Activated CD4-positive, CD25-positive, alpha-beta regulatory T cell treated with anti-CD3 and anti-CD28 coated beads, Interleukin-2, amount 50 U/mL, for 16 hours (primary cell): ENCODE measurements at places on chromosomes 3 and 15.

DNA sequence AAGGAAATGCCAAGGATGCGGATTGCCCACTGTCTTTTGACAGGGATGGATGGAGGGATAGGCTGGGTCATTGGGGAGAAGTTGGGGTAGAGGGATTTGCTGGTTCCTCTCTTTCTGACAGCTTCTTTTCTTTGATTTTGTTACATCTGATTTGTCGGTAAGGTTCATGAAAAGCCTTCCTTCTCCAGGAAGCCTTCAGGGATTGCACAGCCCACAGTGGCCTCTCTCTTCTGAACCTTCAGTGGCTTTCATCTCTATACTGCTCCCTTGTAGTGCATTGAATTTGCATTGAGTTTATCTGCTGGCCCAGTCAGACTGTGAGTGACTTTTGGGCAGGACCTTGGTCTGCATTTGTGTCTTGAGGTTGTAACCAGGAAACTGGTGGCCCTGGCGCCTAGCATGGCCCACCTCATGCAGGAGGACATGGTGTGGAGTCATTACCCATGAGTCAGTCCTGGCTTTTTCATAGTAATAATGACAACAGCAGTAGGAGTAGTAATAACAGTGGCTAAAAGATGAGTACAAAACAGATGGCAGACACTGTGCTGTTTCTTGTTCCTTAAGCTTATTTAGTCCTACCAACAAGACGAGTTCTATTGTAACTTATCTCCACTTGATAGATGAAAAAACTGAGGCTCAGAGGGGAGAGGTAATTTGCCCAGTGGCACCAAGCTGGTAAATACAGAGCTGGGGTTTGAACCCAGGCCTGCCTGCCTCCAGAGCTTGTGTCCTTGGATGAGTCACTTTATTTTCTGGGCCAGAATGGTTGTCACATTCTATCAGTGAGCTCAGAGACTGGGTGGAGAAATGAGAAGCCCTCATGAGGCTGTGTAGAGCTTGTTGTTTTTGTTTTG lies 28.4 kb downstream of the SMAD6 start:
- DNase-seq, result no peak

DNA sequence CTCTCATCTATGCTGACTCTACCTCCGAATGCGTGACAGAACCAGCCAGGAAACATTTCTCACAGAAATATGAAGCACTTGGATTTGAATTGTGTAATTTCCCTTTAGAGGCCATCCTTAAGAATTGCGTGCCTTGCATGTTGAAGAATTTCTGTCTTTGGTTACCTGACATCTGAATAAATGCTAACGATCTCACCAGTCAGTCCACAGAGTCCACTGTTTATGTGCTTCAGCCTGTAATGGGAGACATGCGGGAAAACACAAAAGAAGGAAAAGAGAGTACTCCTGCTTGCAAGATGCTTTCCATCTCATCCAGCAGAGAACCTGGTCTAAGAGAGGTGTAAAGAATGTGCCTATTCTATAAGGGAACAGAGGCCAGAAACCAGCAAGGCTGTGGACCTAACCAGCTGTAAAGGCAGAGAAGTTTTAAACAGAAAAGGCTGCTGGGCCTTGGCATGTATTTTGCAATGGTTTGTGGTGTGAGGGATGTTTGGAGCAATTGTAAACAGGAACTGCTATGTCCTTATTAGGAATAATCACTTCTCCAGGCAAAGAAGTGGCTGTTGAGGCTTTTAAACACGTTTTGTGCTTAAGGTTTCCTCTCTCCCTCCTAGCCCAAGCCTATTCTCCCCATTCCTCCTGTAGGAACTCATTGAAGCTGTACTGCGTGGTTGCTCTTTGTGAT lies 36.4 kb upstream of the BOC start:
- DNase-seq, result no peak

DNA sequence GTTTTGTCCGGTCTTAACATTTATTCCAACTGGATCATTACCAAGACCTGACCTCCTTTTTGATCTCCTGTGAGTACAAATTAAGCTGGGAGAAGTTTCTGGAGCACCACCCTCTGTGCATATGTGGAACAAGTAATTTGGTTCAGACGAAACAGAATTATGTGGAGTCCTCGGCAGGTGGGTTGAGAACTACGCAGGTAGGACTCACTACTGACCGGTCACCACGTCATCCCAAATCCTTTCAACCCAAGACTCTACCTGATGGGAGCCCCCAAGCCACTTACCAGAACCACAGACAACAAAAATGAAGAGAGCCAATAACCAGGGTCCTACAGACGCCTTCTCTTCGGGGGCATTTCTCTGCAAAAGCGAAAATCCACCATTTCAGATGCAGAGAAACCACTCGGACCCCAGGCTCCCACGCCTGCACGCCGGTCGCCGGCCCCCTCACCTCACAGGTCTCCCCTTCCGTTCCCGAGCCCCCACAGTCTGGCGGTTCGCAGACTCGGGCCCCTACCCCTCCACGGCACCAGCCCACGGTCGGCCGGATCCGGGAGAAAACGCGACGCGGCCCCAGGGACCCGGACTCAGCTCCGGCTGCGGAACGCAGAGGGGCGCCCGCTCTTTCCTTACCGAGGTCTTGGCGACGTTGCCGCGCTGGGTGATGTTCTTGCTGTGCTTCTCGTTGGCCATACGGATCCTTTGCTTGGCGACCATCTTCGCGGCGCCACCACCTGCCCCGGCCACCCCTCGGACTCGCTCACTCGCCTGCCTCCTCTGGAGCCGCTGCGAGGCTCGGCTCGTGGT lies 674 bp downstream of the SERP1 start:
- peak; percentile 3 for DNase-seq

GRCh38 chr3:141998669-141999290 lies 122.3 kb downstream of the ATP1B3 start:
- DNase-seq, result no peak

DNA sequence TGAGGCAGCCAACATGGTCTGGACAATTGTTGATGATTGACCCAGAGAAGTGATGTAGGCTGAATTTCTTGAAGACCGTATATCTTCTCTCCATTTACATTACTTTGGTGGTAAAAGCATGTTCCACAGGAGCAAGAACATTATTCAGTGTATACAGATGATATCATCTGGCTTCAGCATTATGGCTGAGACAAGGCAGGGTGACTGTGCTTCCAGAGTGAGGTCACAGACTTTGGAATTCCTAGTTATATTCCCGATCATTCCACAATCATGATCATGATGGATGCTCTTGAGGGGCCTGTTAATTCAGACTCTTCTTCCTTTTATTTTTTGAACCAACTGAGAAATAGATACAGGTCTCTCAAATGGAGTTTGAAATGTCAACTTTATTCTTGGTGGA lies 19.0 kb downstream of the PLS1 start:
- no peak for DNase-seq

DNA sequence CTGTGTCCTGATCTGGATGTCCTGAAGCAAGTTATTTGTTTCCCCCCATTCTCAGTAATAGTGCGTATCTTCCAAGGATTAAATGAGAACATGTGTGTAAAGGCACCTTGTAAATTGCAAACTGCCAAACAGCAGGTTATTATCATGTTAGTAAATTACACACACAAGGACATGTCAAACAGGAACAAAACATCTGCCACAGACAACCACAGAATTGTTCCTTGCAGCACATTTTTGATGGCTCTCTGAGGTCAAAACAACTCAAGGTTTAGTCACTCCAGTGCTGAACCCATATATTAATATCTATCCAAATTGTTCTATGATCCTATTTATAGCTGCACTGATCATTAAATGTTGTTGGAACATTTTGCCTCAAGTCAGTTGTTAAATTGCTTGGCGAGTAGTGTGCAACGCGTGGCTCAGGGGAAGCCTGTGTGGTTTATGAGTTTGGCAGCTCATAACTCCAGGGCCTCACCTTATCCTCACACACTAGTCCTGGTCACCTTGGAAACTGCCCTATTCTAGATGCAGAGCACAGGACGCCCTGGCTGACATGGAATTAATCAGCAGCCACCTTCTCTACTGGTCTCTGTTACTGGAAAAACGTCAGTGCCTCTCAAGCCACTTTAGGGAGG lies 46.3 kb upstream of the CDV3 start:
- no peak for DNase-seq

DNA sequence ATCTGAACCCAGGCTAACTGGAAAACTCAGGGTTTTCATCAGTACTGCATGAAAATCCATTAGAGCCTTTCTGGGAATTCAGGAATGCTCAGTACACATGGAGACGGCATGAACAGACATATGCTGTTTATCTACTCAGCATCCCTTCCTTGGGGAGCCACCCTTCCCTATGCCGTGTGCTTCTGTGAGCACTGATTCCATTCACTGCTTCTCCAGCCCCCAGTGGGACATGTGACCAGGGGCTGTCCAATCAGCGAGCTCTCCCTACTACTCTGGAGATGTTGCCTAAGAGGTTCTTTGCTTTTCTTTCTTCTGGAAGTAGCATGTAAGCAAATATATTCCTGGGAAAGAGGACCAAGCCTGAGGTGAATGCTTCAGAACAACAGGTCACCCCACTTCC lies 5.6 kb upstream of the PCOLCE2 start:
- DNase-seq, result no peak

DNA sequence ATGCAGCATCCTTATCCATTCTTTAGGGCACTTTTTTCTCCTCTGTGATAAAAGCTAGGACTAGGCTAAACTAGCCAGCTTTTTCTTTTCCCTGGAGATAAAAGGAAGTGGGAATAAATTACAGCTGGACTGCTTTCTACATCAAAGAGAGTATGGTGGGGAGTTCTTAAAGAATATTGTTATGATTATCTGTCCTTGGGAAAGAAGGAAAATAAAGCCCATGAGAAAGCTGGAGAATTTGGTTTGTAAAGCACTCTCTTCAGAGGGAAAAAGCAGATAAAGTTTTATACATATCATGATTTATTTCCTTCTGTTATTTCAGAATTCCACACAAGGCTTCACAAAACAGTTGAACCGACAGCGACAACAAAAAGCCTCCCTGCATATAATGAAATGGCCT lies 923.0 kb downstream of the DIPK2A start:
- no peak for DNase-seq

DNA sequence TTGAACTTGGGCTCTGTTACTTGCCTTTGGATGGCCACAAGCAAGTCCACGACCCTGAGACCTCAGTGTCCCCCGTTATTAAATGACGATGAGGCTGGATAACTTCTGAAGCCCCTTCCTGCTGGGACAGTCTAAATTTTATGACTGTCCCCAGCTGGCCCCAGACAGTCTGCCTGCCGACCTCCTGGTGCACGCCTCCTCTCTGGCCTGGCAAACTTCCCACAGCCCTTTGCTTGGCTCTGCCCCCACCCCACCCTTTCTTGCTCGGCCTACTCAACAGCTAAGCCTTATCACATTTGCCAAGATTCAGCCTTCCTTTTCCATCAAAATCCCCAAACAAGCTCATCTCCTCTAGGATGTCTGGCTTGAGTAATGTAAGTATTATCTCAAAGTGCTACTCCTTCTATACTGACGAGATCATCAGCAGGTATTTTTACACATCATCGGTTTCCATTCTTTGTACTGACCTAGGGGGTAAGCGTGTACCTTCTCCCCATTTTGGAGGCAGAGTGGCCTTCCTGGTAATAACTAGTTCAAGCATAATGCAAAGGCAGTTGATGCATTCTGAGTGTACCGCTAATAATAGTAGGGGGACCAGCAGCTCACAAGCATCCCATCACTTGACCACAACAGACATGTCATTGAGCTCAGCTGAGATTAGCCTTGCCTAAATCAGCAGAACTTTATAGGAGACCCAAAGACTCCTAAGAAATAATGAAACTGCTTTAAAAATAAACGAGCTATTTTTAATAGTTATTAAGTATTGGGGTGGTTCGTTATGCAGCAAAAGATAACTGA lies 120.8 kb upstream of the HACD2 start:
- DNase-seq, result no peak

GRCh38 chr15:27196691-27197090 lies 225.7 kb downstream of the GABRG3 start:
- DNase-seq, result no peak

DNA sequence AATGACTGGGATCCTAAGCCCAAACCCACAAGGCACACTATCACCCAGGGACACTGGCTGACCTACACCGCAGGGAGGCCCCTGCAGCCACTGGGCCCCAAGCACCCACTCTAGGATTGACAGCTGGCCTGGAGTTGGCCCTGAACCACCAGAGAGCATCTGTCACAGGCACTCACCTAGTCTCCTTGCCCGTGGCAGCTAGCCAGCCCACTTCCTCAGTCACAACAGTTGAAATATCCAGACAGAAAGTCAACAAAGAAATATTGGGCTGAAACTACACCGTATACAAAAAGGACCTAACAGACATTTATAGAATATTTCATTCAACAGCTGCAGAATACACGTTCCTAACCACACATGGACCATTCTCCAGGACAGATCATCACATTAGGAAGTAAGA lies 5.2 kb upstream of the SPINK8 start:
- no peak for DNase-seq

GRCh38 chr15:62528505-62528904 lies 363.4 kb upstream of the C2CD4B start:
- DNase-seq, result no peak

DNA sequence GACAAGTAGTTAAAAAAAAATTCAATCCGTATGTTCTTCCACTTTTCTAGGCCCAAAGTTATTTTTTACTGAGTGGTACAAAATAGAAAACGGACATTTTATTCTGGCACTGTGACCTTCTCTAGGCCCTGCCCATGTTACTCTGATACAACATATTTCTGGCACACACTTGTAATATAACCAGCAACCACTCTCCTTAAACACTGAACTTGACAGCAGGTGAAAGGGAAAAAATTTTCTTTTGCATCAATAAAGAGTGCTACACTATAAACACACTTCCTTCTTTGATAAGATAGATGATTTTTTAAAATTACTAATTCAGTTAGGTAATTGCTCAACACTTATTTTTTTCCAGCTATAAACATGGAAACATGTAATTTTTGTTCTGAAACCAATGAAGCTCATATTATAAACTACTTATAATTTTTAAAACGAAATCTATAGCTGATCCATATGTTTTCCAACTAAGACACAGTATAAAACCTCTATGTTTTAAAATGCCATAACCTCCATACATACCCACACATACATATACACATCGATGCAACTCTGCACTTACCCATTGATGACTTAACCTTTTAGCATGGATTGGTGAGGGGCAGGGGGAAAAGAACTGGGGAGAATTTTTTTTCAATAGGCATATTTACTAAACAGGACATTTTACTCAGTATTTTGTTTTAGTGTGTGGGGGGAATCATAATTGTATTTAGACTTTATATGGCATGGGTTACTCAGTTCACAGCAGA lies 5.3 kb upstream of the CTNNB1 start:
- DNase-seq, result no peak

DNA sequence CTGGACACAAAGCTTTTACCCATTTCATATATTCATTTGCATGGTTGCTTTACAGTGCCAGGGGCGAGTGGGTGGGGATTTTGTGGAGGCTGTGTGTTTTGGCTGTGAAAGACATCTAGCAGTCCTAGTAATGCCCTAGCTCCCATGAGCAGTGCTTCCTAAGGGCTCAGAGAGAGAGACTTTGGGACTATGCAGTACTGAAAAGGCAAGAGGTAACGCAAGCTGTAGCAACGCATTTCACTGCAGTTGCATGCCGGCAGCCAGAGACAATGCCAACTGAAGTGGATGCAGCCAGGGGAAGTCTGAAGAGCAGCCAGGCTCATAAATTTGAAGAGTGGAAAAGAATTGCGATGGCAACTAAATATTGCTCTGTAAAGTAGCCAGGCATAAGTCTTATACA lies 27.4 kb upstream of the ATP10A start:
- no peak for DNase-seq
